ENCODE measurements at places on chromosomes 12 and 14. TPM values are rescaled to one million over a fixed set of nuclear protein-coding genes. Genes with fewer than 3 reads are reported as not detected.
A peak's percentile ranks its signal among the peaks of the same experiment; 100 is the strongest.

DNA sequence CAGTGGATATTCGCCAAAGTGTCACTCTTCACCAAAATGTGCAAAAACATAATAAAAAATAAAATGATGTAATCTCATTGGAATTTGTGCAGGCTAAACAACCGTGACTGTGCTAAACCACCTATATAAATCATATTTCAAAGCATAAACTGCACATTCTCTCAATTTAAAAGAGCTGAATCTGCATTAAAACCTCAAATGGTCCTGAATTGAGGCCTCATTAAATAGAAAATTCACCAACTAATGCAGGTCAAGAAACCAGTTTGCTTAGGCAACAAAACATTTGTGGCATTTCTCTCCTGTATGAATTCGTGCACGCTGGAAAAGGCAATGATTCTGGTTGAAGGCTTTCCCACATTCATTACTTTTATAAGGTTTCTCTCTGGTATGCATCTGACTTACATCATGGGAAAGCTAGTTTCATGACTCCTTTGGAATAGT is 80.1 kb upstream of the IFNG-AS1 start:
- no peaks in the 10 kb centered on the region for H3K36me3 ChIP-seq
- no peaks in the 10 kb centered on the region for H3K4me1 ChIP-seq
- no peak overlapping the region for H3K27ac ChIP-seq
- H3K27me3 ChIP-seq, result no peaks in the 10 kb centered on the region
- H3K4me3 ChIP-seq, result no peak overlapping the region

- DNase-seq, result no peak
- no peaks in the 10 kb centered on the region for H3K36me3 ChIP-seq
- no peak overlapping the region for H3K4me3 ChIP-seq
- H3K27ac ChIP-seq, result no peak overlapping the region
- H3K4me1 ChIP-seq, result no peaks in the 10 kb centered on the region
These were observed 84.9 kb downstream of the DICER1 start for GRCh38 chr14:95072310-95072905.

GRCh38 chr14:22819151-22819988 is 4.1 kb upstream of the SLC7A7 start:
- H3K4me1 ChIP-seq, result peaks cover 30% of the 10 kb centered on the region
- peaks cover 27% of the 10 kb centered on the region for H3K27me3 ChIP-seq
- no peak for DNase-seq
- H3K36me3 ChIP-seq, result no peaks in the 10 kb centered on the region
- H3K27ac ChIP-seq, result no peak overlapping the region

GRCh38 chr12:75099210-75099609 is 110.4 kb downstream of the KCNC2 start:
- no peak overlapping the region for H3K4me3 ChIP-seq
- no peak for DNase-seq
- H3K36me3 ChIP-seq, result no peaks in the 10 kb centered on the region
- no peak overlapping the region for H3K27ac ChIP-seq
- no peaks in the 10 kb centered on the region for H3K27me3 ChIP-seq

GRCh38 chr12:102480406-102480805 is at the start of gene IGF1:
IGF1 (minus strand) TSS chr12:102480563; CDS start chr12:102480381, 182 bp downstream.
- peaks cover 45% of the 10 kb centered on the region for H3K4me1 ChIP-seq
- H3K4me3 ChIP-seq, result no peak within 1 kb of the TSS
- no peak for DNase-seq
- no peaks in the 10 kb centered on the region for H3K27me3 ChIP-seq
- H3K27ac ChIP-seq, result no peak within 1 kb of the TSS

DNA sequence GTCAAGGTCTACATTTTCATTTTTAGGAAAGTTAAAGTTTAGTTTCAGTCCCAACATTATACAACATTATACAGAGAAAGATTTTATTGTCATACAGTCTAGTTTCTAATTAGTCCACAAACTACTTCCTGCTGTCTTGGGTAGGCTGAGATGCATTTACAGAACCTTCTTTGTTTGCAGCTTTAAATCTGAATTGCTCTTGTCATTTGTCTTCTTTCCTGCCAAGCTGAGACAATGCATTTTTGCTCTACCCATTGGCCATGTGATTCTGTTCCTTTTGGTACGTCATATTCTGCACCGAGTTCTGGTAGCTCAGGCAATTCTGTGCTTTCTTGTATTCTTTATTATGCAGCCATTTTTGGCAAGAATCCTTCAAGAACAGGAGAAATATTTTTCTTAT is 228.5 kb downstream of the ATP23 start:
- H3K27me3 ChIP-seq, result peaks cover 4% of the 10 kb centered on the region
- no peaks in the 10 kb centered on the region for H3K4me1 ChIP-seq
- no peak overlapping the region for H3K4me3 ChIP-seq
- no peak overlapping the region for H3K27ac ChIP-seq
- H3K36me3 ChIP-seq, result no peaks in the 10 kb centered on the region

GRCh38 chr14:105486974-105487448 is 325 bp downstream of the CRIP1 start:
- DNase-seq, result peak; percentile 72
- peak overlapping the region; percentile 88 for H3K27ac ChIP-seq
- peaks cover 43% of the 10 kb centered on the region for H3K4me1 ChIP-seq
- H3K36me3 ChIP-seq, result peaks cover 13% of the 10 kb centered on the region
- H3K27me3 ChIP-seq, result no peaks in the 10 kb centered on the region
- H3K4me3 ChIP-seq, result peak overlapping the region; percentile 86

DNA sequence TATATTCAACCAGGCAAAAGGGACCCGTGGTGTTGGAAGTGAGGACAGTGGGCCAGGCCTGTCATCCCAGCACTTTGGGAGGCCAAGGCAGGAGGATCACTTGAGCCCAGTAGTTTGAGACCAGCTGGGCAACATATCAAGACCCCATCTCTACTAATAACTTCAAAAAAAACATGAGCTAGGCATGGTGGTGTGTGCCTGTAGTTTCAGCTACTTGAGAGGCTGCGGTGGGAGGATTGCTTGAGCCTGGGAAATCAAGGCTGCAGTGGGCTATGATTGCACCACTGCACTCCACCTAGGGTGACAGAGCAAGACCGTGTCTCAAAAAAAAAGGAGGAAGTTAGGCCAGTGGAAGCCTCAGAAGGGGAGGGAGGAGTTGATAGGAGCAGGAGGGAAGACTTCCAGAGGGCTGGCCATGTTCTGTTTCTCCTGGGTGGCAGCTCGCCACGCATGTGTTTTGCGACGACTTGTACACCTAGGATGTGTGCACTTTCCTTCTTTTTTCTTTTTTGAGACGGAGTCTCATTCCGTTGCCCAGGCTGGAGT is 10.1 kb downstream of the SLC25A29 start:
- H3K4me1 ChIP-seq, result no peaks in the 10 kb centered on the region
- H3K27me3 ChIP-seq, result no peaks in the 10 kb centered on the region
- DNase-seq, result no peak
- no peaks in the 10 kb centered on the region for H3K36me3 ChIP-seq

DNA sequence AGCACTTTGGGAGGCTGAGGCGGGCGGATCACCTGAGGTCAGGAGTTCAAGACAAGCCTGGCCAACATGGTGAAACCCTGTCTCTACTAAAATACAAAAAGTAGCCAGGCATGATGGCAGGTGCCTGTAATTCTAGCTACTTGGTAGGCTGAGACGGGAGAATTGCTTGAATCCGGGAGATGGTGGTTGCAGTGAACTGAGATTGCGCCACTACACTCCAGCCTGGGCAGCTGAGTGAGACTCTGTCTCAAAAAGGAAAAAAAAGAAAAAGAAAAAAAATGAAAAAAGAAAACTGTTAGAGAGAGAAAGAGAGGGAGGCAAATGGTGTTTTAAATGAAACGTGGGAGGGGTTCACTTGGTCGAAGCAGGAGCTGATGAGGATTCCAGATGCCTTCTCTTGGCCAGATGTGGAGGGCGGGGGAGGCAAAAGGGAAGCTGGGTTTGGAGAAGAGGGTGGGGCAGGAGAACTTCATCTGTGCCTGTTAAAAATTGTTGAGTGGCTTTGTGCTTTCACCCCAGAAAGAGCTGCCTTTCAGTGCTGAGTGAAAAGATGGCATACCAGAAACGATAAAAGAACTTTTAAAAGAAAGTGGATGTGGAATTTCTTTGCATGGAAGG is 1.1 kb downstream of the EMP1 start:
- peaks cover 40% of the 10 kb centered on the region for H3K27me3 ChIP-seq
- H3K4me3 ChIP-seq, result no peak overlapping the region
- H3K36me3 ChIP-seq, result no peaks in the 10 kb centered on the region
- no peak for DNase-seq
- no peak overlapping the region for H3K27ac ChIP-seq

DNA sequence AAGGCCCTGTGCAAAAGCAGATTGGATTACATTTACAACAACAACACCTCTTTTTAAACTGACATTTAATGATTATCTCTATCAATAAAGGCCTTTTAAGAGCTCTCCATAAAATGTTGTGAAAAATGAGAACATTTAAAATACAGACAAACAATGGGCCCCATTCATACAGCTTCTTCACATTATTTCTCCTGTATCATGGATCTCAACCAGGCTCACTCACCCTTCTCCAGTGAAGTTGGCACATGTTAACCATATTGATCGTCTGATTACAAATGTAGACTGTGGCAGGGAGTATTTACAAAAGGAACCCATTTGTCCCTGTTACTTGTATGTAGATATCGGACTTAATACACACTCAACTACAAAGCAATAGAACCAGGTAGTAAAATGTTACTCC is 220.2 kb upstream of the BTG1 start:
- no peak for DNase-seq
- no peak overlapping the region for H3K27ac ChIP-seq
- peaks cover 35% of the 10 kb centered on the region for H3K4me1 ChIP-seq
- no peaks in the 10 kb centered on the region for H3K27me3 ChIP-seq
- H3K4me3 ChIP-seq, result no peak overlapping the region

DNA sequence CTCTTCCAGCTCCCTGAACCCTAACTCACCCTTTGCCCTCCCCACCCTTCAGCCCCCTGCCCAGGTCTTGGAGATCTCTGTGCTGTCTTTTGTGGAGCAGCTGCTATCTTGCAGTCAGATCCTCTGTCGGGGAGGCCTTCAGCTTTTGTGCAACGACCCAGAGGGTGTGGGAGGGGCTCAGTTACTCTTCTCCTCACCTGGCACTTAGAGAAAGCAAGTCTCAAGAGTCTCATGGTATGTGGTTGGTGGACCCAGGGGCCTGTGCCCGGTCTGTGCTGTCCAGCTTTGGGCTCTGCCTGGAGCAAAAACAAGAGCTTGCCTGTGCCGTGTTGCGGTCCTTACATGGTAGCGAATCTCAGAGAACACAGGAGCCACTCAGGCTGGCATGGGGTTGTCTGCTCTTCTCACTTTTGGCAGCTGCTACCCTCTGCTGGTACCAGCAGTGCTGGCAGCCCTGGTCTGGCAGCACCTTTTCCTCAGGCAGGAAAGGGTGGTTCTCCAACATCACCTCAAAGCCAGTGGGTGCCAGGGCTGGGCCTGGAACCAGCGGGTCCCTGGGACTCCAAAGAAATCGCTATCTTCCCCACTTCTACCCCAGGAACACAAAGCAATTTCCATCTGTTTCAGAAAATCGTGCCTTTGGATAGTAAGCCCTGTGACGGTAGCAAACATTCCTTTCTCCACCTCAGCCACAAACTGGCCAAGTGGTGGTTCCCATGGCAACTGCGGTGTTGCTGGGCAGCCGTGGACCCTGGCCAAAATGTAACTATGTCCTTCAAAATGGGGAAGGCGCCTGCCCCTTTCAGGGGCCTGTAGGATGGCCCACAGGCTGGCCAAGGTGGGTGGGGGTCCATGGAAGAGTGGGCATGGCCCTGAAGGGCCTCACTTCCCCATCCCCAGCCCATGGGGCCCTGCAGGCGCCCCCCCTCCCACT is 90.0 kb downstream of the RIN3 start:
- no peak overlapping the region for H3K4me3 ChIP-seq
- H3K36me3 ChIP-seq, result peaks cover 53% of the 10 kb centered on the region
- no peaks in the 10 kb centered on the region for H3K27me3 ChIP-seq
- peak overlapping the region; percentile 39 for H3K27ac ChIP-seq
- DNase-seq, result peak; percentile 50
- H3K4me1 ChIP-seq, result peaks cover 45% of the 10 kb centered on the region

DNA sequence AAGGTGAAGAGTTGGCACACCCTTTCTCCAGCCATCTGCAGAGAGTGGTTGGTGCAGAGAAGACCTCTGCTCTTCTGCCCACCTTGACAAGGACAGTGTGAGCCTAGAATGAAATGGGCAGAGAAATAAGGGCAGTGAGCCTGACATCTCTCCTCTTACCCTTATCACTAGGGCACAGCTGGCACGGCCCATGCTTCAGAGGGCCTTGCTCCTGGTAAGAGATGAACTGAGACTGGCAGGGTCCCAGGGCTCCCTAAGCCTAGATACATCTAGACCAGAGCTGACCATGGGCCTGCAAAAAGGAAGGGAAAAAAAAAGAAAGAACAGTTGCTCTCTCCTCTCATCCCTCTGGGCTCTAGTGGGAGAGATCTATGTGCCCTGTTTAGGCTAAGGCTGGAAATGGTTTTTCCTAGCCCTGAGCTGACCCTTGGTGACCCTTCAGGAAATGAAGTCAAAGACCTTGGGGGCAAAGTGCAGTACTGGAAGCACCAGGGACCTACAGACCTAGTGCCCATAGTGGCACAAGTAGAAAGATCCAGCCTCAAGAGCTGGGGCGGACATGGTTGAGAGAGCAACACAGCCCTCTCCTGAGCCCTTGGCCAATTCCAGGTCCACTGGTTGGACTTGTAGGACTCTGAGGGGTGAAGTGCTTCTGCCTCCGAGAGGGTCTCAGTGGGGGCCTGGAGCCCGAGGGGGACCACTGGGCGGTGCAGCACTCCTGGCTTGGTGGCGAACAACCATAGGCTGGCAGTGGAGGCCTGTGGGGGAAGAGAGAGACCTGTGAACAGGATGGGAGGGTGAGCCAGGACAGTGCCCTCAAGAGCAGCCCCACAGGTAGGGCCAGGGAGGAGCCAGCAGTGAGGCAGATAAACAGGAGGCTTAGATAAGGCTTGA is 22.0 kb downstream of the PRPF40B start:
- H3K4me1 ChIP-seq, result peaks cover 41% of the 10 kb centered on the region
- H3K27me3 ChIP-seq, result no peaks in the 10 kb centered on the region
- peaks cover 53% of the 10 kb centered on the region for H3K36me3 ChIP-seq
- peak overlapping the region; percentile 87 for H3K27ac ChIP-seq
- no peak overlapping the region for H3K4me3 ChIP-seq
- no peak for DNase-seq

- no peak for DNase-seq
- no peaks in the 10 kb centered on the region for H3K4me1 ChIP-seq
- no peak overlapping the region for H3K4me3 ChIP-seq
These were observed 125.3 kb upstream of the NPAS3 start for GRCh38 chr14:32813401-32813800.

- peaks cover 3% of the 10 kb centered on the region for H3K27me3 ChIP-seq
- no peak overlapping the region for H3K4me3 ChIP-seq
- H3K36me3 ChIP-seq, result no peaks in the 10 kb centered on the region
- no peaks in the 10 kb centered on the region for H3K4me1 ChIP-seq
These were observed 54.2 kb upstream of the PTHLH start for GRCh38 chr12:28026701-28027100.

- no peak overlapping the region for H3K27ac ChIP-seq
- H3K4me3 ChIP-seq, result no peak overlapping the region
- peaks cover 8% of the 10 kb centered on the region for H3K4me1 ChIP-seq
- no peaks in the 10 kb centered on the region for H3K36me3 ChIP-seq
These were observed 39.4 kb downstream of the CCNK start for GRCh38 chr14:99520571-99521081.

Gene HOXC4
- total RNA-seq, result 1.1 TPM

Gene KERA
- total RNA-seq, result not detected

Gene KRT77
- not detected for total RNA-seq

Gene PLBD1
- not detected for total RNA-seq

Gene DTX1
- total RNA-seq, result not detected
